ENCODE measurements at places on chromosomes 5 and 9.

DNA sequence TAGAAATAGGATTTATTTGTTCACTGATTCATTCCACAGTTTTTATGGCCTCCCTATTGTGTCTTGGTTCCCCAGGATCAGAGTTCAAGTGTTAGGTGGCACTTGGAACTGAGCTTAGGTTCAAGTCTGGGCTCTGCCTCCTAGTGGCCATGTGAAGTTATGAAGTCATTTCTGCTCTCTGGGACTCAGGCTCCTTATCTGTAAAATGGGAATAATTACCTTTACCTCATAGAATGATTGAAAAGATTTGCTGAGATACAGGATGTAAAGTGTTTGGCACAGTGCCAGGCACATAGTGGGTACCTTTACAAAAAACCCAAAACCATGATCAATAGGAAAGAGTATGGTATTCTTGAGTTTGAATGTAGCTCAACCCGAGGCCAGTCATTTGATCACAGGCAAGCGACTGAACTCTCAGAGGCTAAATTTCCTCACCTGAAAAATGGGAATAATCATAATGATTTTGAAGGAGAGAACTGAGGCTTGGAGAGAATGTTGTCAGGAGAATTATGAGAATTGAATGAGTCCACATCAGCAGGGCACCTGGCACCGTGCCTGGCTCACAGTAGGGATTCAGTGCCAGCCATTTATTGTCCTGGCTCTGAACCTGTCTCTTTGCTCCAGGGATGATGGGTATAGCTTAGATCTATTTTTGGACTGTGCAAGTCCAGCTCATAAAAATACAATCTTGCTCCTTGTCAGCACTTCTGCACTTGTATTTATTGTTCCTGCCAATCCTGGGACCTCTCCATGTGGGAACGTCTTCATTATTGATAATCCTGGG, 10.8 kb downstream of the NSG2 start:
- DNase-seq, result peak; percentile 80

DNA sequence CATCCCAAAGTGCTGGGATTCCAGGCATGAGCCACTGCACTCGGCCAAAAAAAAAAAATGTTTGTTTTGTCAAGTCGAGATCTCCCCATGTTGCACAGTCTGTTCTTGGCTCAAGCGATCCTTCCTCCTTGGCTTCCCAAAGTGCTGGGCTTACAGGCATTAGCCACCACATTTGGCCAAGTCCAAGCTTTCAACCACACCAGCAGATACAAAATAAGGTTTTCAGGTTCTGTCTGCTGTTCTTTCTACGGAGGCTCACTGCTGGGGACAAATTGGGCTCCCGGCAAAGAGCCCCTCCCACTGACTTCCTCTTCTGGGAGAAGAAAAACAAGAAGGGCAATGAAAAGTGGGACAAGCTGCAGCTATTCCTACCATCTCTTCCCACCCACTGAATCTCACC, 37.6 kb upstream of the GGTA1 start:
- DNase-seq, result no peak

- DNase-seq, result no peak
Observed at GRCh38 chr9:111715471-111715870, 54.1 kb downstream of the GNG10 start.

GRCh38 chr5:176884571-176884890, 14.6 kb downstream of the HK3 start:
- no peak for DNase-seq

DNA sequence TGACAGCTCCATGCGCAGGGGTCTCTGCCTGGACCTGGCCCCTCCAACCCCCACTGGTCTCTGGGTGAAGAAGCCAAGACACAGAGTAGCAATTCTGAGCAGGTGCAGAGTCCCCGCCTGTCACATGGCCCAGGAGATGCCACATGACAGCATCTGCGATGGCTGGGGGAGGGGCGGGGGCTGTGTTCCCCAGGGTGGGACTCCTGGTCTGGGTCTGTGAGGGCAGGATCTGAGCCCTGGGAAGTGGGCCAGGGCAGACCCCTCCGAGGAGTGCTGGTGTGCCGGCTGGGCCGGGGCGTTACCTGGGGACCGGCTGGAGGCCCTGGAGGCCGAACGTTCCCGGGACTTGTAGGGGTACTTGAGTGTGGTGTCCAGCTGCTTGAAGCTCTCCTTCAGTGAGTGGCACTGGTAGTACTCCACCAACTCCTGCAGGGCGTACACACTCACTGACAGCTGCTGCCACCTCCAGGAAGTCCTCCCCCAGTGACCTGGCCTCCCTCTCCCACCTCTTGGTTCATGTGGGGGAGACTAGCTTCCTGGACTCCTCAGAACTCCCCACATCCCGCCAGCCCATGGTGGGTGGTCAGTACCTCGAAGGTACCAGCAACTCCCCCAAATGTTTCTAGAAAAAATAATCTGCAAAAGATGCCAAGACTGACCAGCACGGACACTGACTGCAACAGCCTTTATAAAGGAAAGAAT, 32.1 kb upstream of the SARDH start:
- no peak for DNase-seq

DNA sequence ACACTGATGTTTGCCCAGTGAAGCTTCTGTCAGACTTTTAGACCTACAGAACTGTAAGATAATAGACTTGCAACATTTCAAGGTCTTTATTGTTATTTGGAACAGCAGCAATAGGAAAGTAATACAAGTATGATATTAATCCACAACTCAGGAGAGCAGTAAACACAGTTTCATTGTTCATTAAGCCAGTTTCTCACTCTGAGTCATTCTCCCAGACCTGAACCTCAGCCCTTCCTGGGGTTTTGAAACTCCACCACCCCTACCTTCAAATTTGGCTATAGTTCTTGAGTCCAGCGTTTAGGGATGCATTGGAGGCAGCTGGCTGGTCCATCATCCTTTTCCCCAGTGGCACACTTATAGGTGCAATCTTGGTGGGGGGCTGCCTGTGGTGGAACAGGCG, 203.2 kb downstream of the RAB3C start:
- no peak for DNase-seq

- DNase-seq, result no peak
Observed at GRCh38 chr5:133664422-133664821, 52.1 kb upstream of the FSTL4 start.
